Activated CD8-positive, alpha-beta memory T cell treated with anti-CD3 and anti-CD28 coated beads for 1 hour (primary cell): ENCODE measurements at places on chromosomes 11 and 22.

DNA sequence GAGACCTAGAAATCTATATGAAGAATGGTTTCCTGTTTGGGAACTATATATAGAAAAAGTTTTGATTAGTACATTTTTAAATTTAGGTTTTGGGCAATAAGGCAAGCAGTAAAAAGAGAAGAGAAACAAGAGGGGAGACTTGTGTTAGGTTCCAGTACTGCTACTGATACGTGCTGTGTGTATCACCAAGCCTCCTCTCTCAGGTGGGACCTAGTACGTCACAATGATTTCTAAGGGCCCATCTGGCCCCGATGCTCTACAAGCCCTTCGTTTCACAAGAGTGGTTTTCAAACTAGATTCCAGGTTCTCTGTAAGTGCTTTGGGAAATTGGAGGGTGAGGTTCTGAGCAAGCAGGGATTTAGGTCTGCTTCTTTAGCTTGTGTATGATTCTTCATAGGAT, 39.2 kb downstream of the USP35 start:
- DNase-seq = no peak

GRCh38 chr11:83648610-83649527, 362.7 kb upstream of the CCDC90B start:
- no peak for DNase-seq

DNA sequence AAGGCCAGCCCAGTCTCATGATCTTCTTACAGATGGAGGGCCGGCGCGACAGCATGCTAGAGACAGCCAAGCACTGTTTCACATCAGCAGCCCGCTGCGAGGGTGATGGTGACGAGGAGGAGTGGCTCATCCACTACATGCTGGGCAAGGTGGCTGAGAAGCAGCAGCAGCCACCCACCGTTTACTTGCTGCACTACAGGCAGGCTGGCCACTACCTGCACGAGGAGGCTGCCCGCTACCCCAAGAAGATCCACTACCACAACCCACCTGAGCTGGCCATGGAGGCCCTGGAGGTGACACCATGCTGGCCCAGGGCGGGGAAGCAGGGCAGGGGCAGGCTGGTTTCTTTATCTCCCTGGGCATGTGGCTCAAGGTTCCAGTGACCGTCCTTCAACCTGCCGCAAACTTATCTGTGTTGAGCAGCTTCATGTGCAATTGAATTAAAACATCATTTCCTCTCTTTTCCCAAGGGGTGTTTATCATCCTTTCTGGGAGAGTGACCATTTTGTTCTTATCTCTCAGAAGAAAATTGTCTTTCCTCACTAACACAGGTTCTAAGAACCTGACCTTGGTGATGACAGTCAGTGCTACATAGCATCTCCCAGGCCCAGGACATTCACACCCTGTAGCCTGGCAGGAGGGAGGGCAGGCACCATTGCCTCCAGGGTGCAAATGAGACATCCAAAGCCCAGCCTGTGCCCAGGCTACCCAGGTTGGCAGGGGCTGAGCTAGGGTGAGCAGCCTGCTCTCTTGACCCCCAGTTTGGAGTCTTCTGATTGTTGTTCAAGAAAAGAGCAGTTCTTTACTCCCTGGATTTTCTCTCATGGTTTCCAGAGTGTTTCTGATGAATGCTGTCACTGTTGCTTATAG, 80.7 kb downstream of the CABIN1 start:
- DNase-seq = no peak

DNA sequence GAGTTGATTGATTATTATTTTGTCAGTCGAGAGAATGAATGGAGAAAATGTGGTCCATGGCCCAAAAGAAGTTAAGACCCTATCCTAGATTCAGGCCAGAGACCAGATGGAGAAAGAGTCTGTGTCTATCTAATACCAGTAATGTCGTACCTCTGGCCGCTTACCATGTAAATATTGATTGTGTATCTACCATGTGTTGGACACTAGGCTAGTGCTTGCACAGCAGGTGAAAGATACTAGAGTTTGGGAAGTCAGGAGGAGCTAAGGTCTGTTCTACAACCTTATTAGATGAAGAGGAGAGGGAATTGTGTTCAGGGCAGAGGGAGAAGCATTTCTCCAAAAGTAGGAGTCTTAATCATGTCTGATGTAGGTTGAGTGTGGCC, 31.8 kb downstream of the PIK3IP1 start:
- no peak for DNase-seq

DNA sequence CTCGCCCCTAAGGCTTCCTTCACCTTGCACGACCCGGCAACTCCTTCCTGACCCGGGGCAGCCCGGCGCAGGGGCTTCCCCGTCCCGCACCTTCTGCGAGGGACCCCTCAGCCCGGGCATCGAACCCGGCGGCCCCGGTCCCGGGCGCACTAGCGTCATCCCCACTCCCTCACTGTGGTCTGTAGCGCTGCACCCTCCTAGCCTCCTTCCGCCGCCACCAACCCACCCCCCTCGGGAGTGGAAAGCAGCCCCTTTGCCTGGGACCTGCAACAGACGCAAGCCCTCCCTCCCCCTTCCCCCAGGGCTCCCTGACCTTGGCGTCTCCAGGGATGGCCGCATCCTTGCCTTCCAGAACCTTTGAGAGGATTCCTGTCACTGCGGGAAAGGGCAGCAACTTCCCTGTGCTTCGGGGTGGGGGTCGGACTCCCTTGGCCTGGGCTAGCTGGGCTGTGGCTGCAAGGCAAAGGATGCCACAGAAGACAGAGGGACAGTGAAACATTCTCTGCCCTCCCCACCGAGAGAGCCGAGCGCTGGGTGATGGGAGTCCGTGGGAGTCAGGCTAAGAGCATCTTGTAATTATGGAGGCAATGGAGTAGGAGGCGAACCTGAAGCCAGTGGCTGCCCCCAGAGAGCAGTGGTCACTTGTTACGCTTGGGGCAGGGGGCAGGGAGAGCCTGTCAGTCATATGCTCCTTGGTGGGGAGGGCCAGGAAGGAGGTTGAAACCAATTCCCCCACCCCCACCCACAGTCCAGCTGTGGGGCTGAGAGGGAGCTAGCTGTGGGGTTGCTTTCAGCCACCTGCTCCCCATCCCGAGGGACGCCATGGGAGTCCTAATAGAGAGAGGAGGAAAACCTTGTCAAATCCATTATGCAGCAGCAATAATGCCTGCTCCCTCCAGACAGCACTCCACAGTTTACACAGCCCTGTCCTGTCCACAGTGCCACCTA, 920 bp downstream of the TMEM132A start:
- no peak for DNase-seq

- DNase-seq = no peak
These were observed 34.7 kb upstream of the SEPTIN5 start for GRCh38 chr22:19679522-19680101.

DNA sequence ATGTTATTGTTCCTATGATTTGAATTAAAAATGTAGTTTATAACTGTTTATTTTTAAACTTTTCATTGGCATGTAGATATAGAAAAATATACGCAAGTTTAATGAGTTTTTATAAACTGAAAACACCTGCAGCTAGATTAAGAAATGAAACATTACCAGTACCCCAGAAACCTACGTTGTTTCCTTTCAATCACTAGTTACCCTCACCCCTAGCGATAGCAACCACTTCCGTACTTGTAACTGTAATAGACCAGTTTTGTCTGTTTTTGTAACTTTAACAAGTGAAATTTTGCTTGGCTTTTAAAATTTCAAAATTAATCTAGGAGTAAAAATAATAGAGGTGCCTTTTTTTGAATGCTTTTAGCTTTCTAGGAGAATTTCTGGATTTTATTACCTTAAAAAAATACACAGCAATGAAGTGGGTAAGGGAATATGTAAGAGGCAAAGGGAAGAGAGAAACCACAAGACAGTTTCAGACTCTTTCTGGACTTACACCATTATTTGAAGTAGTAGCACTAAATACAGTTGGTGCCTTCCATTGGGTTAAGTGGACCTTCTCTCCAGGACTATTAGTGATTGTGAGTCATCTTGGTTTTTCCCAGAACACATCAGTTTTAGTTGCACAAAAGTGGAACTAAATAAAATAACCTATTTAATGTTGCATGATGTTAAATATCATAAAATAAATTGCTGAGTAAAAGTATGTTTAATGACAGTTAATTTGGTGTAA, 18.7 kb upstream of the NAT10 start:
- no peak for DNase-seq

- no peak for DNase-seq
These were observed 176.5 kb downstream of the CTTN start for GRCh38 chr11:70574725-70575347.

GRCh38 chr11:35012467-35013191, 96.2 kb downstream of the PDHX start:
- DNase-seq = no peak

DNA sequence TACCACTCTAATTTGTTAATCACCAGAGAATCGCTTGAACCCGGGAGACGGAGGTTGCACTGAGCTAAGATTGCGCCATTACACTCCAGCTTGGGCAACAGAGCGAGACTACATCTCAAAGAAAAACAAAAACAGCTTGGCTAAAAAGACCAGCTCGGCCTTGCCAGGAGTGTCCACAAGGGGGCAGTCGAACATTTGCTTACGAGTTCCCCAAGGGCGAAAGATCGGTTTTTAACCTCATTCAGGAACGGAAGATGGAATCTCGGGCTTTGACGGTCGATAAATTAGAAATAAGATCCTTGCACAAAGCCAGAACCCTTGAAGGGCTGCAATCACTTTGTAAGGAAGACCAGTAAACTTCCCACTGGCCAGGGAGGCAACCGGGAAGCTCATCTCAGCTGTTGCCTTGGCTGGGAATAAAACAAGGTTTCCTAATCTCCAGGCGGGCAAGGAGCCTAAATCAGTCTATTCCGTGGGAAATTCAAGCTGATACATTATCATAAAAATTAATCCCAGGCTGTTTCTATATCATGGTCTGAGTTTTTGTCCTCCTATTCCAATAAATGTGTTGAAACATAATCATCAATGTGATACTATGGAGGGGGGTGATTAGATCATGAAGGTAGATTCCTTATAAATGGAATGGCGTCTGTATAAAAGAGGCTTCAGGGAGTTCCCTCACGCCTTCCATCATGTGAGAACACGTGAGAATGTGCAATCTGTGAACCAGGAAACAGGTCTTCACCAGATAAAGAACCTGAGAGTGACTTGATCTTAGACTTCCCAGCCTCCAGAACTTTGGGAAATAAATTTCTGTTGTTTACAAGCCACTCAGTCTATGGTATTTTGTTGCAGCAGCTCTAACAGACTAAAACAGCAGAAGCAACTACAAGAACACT, 14.9 kb upstream of the SLC29A2 start:
- DNase-seq = peak; percentile 50

- DNase-seq = no peak
These were observed at the start of gene TUBA8 for GRCh38 chr22:18110194-18110953. Gene TUBA8 (plus strand): TSS chr22:18110809. CDS start chr22:18110866, 57 bp downstream.

DNA sequence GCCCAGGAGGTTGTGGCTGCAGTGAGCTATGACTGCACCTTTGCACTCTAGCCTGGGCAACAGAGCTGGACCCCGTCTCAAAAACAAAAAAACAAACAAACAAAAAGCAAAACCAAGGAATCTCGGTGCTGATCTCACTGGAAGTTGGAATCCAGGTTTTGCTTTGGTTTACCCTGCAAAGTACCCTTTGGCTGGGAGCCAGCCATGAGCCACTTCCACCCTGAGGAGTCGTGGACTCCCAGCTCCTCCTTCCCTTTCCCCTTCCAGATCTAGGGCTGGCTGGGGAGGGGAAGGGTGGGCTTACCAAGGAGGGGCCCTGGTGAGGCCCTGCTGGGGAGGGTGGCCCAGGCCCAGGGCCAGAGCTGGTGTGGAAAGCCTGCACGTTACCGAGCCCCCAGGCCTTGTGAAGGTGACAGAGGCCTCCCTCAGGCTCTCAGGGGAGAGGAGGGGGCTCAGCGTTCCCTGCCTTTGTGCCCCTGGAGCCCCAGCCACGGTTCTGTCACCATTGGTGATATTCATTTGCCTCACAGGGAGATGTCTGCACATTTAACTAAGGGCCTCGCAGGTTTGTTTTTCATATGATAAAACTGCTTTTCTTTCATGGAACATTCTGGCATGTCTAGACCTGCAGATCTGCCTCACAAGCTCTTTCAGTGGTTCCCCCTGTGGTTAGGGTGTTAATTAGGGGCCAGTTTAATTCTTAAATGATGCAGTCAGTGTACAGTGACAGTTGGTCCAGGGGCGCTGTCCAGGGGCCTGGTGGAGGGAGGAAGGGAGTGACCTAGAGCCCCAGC, 29.0 kb downstream of the FBLN1 start:
- no peak for DNase-seq

- DNase-seq = no peak
These were observed 9.5 kb downstream of the OR5P2 start for GRCh38 chr11:7787239-7787638.

GRCh38 chr11:58594826-58595225, 16.0 kb downstream of the ZFP91 start:
- DNase-seq = no peak

GRCh38 chr11:93574638-93575220, 31.5 kb upstream of the SMCO4 start:
- DNase-seq = no peak

GRCh38 chr11:45737056-45737455, 67.9 kb upstream of the SLC35C1 start:
- no peak for DNase-seq

GRCh38 chr11:83157594-83158356, 844 bp downstream of the PCF11 start:
- no peak for DNase-seq

DNA sequence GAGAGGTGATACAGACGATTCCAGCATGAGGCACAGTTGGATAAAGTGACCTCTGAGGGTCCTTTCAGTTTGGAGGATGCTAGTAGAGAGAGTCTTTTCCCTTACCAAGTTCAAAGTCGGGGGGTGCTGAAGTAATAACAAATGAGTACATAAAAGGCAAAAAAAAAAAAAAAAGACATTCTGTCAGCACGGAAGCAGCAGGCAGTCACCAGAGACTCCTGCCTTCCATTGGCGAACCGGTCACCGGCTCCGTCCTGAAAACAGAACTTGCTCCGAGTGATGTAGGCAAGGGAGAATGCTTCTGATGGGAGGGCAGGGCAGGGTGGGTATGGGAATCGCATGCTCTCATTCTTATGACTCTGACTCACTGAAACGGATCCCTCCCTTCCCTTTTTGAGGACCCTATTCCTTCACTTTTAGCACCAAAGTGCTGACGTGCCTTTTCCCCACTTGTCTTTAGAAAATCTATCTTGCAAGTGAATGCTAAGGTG, 65.9 kb downstream of the PRR5L start:
- no peak for DNase-seq

- no peak for DNase-seq
These were observed 40.2 kb upstream of the PRODH start for GRCh38 chr22:18976197-18976751.

GRCh38 chr11:71097506-71098240, 154.7 kb downstream of the SHANK2 start:
- DNase-seq = no peak

- no peak for DNase-seq
These were observed 9.9 kb upstream of the EIF4G2 start for GRCh38 chr11:10818594-10818993.
